HTR-8/SVneo (cell line): ENCODE measurements at places on chromosomes 12 and 14.
A peak's percentile ranks its signal among the peaks of the same experiment; 100 is the strongest.

DNA sequence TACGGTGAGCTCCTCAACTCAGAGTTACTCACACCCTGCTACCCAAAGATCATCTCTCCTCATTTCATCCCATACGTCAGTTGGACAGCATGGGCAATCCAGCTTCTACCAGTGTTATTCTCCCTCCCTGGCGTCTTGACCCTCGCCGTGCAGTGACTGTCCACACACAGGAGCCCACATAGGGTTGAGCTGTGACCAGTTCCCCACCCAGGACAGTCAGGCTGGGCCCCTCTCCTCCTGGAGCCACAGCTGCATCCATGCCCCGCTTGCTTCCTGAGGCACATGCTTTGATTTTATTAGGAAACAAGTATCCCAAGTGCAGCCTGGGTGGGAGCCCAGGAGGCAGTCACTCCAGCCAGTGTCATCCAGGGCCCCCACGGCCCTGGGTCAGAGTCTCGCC, 140.3 kb upstream of the SFSWAP start:
- no peak for DNase-seq

- DNase-seq: no peak
Observed at GRCh38 chr12:63752283-63752682, 27.4 kb upstream of the RXYLT1 start.

DNA sequence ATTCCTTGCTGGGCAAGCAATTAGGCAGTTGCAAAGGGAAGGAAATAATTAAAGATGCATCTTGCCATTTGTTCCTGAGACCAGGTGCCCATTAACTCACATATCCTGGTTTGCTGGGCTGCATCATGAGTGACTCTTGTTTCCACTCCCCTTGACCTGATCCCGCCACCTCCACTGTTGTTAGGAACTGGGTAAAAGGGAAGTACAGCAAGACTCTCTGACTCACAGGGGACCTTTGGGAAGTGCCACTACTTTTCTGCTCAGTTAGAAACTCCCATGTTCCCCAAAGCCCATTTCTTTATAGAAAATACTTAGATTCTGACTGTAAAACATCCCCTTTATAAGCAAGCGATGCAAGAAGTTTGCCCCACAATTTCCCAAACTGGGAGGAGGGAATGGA, 186.0 kb upstream of the BCL2L14 start:
- DNase-seq: no peak

- peak; percentile 74 for DNase-seq
Observed at GRCh38 chr12:62848418-62848817, 86.5 kb downstream of the PPM1H start.

DNA sequence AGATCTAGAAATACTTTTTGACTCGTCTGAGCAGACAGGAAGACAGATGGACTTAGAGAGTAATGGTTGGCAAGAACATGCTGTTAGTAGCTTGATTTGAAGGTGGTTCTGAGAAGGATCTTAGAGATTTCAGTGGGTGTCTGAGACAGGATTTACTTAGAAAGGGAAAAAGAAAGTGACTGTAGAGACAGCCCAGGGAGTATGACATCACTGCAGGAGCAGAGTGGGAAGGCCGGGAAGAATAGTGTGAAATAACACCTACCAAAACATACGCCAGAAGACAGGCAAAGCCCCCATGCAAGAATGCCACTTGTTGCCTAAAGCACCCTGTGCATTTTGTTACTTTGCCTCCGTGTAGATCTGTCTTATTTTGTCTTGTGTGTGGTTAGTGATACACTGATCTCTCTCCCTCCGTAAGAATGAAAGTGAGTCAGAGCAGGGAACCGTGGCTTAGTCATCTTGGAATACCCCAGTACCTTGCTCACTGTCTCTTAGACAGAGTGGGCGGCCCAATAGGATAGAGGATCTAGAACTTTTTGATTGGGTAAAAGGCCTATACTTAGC, 161.3 kb upstream of the IFNG-AS1 start:
- peak; percentile 83 for DNase-seq

GRCh38 chr14:72894623-72895378, 900 bp upstream of the DPF3 start:
- peak; percentile 51 for DNase-seq

- no peak for DNase-seq
Observed at GRCh38 chr12:113958108-113958507, 8.0 kb downstream of the RBM19 start.

DNA sequence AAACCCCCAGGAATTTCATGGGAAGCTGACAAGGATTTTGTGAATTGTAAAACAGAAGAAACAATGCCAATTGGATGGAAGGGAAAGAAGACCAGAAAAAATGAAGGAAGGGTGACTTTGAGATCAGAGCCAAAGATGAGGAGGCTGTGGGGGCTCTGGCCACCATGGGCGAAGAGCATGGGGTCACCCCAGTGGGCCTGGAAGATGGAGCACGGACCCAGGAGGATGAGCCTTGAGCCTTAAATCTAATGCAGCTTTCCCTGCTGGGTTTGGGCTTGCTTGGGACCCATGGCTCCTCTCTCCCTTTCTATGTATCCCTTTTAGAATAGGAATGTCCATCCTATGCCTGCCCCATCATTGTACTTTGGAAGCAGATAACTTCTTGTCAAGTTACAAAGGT, 322.2 kb downstream of the TMEM121 start:
- DNase-seq: no peak

DNA sequence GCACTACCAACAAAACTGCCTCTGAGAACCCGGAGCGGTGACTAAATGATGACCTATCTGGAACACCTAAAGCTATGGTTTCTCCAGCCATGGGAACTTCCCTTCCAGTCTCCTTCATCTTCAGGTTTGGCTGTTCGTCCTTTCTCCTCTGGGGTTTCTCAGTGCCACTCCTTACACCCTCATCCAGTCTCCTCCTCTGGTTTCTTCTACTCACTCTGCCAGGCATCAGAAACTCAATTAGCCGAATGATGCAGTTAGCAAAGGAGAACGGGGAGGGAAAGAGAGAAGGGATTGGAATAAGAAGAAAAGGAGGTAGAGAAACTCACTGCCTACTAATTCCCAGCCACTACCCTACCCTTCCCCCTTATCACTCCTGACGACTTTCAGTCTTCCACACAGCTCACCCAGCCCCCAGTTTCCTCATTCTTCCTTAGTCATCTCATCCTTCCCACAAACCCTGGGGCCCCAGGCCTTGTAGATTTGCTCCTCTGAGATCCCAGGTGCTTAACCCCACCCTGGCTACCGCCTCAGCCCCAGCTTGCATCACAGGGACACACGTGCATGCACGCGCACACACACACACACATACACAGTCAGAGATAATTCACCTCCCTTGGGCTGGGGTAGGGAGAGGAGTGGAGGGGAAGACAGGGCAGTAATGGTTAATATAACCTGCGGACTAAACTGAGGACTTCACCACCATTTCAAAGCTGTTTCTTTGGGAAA, 13.0 kb downstream of the FGD6 start:
- peak; percentile 67 for DNase-seq

DNA sequence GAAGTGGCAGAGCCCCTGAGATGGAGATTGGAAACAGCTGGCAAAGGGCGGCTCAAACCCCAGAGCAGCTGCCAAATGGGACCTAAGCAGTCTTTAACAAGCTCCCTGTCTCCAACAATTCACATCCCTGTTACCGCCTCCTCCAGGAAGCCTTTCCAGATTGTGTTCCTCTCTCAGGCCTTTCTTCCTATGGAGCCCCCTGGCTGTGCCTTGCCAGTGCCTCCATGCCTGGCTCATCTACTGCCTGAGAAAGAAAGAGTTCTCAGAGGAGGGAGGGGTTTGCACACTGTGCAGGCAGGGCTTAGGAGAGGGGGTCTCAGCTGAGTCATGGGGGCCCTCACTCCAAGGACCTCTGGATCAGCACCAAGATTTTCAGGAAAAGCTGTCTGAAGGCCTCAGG, 8.8 kb upstream of the KRT74 start:
- no peak for DNase-seq

DNA sequence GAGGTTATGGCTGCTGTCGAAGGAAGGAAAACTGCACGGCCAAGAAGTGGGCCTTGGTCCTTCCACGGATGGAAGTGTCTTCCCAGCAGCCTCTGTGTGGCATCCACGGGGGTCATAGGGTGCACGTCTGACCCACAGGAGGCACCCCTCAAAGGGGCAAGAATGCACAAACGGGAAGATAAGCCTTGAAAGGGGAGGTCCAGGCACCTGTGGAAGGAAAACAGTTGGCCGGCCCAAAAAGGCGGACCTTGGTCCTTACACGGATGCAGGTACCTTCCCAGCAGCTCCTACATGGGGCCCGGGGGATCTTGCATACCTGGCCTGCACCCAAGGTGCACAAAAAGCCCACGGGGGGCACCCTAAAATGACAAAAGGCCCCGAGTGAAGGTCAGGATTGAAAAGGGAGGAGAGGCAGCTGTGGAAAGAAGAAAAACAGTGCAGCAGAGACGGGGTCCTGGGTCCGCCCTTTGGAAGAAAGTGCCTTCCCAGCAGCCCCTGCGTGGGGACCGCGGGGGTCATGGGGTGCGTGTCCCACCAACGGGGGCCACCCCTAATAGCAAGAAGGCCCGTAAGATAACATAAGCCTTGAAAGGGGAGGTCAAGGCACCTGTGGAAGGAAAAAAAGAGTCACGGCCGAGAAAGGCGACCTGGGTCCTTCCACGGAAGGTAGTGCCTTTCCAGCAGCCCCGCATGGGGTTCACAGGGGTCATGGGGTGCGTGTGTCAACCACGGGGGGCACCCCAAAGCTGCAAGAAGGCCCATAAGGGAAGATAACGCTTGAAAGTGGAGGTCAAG, 276.1 kb downstream of the ALG10 start:
- no peak for DNase-seq

GRCh38 chr14:96658611-96659010, 138.6 kb upstream of the VRK1 start:
- no peak for DNase-seq

DNA sequence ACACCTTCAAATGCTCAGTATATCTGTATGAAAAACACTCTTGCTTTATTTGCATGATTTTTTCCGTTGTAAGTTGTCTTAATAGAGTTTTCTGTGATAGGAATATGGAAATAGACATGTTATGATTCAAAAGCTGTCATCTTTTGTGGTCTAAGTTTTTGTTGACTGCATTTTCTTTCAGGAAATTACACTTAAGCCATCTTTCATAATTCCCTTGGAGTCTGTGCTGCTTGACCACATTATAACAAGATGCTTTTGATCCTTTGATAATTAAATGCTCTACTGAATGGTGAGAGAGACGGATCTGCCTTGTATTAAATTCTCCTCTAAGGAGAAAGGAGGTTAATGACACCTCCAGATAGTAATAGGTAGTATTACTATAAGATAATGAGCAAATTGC, 272.8 kb upstream of the DAAM1 start:
- DNase-seq: no peak

DNA sequence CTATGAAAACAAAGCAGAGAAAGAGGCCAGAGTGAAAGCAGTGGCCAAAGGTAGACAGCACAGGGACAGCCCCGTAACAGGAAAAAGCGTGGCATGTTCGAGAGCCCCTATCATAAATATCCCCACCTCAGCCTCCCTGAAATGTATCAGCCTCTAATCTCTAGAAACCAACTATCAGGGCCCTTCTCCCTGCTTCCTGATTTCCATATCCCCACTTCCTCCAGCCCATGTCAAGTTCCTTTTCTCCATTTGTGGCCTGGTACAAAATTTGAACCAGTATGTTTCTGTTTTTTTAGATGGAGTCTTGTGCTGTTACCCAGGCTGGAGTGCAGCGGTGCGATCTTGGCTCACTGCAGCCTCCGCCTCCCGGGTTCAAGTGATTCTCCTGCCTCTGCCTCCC, 16.9 kb downstream of the DEPDC4 start:
- no peak for DNase-seq

GRCh38 chr14:99280066-99280731, 8.2 kb upstream of the BCL11B start:
- no peak for DNase-seq

- DNase-seq: no peak
Observed at GRCh38 chr14:65802196-65802595, 389.7 kb downstream of the FUT8 start.
